ENCODE measurements at places on chromosomes 5 and 9.
A peak's percentile ranks its signal among the peaks of the same experiment; 100 is the strongest.

- DNase-seq, result peak; percentile 66
These were observed 958 bp upstream of the HSPA5 start for GRCh38 chr9:125241863-125242739.

GRCh38 chr9:1455766-1456165 lies 405.6 kb downstream of the DMRT2 start:
- DNase-seq, result no peak

DNA sequence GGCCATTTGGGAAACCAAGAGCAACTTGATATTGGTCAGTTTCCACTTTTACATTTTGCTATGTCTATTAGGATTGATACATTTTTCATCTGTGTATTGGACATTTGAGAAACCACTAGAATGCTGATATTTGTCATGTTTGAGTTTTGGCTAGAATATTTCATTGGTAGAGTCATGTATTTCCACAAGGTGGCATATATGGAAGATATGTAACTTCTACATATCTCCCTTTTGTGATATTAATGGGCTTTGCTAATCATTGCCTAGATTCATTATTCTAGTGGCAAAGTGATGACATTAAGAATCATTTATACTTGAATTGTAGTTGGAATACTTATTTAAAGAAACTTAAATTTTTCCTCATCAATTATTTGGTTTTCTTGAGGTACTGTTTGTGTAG lies 692.9 kb upstream of the EDIL3 start:
- no peak for DNase-seq

DNA sequence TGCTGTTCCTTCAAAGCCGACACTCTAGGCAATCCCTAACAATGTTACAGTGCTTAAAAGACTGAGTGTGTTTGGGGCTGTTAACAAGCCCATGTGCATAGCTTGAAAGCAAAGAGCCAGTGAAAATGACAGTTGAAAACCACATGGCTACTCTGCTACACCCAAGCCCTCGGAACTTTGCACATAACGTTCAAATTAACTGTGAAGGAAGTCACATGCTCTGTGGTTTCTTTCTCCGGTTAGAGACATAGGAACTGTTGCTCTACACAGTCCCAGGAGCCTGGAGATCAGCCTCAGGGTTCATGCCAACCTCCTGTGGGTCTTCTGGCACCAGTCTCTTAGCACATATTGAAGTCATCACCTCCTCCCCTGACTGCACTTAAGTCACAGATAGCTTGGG lies 51.1 kb downstream of the C9orf152 start:
- no peak for DNase-seq

DNA sequence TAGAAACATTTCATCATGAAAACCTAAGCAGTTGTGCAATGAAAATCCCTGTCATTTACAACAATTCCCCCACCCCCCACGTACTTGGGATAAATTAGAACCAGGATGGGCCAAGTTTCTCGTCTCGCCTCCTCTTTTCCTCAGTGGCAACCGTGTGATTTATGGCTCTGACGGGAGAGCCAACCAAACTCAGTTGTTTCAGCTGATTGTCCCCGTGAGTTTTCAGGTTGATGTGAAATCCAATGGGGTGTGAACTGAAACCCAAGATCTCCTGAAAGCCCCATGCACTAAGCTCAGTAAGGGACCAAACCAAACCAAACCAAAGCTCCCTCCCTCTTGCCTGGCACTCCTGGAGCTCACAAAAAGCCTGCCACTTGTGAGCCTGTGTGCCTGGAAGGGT lies 138.7 kb upstream of the SLC24A2 start:
- DNase-seq, result no peak
